Panc1 (cell line): ENCODE measurements at places on chromosomes 13 and 19.

GRCh38 chr13:52837850-52838249, 10.6 kb downstream of the PCDH8 start:
- no peak for DNase-seq

- DNase-seq: no peak
Measured at GRCh38 chr13:73061473-73061872, 2.7 kb downstream of the KLF5 start.

DNA sequence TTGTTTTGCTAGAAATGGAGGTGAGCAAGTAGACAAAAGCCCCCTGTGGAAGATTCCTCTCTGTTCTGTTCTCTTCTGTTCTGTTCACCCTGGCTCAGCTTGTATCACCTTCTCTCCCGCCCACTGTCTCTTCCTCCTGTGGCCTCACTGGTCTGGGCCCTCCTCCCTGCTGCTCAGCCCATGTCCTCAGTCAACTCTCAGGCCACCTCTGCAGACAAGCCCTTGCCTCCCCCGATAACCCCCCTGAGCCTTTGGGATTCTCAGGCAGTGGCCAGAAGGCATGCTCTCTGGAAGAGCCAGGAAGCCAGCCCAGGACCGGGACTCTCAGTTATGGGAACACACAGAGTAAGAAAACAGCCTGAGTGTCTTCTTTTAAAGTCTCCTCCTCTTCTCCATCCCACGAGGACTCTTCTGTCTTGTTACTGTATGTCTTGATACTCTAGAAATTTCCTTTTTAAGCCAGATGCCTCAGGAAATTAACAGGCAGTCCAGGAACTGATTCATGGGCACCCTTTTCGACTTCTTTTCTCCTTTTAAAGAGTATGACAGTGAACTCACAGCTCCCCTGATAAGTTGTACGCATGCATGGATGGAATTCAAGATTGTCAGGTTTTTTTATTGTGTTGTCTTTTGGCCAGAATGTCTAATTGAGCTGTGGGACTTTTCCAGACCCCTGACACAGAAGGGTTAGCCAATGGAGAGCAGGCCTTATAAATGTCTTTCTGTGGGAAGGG, 33.7 kb downstream of the SHISA2 start:
- no peak for DNase-seq

- DNase-seq: no peak
Measured at GRCh38 chr13:93409816-93410215, 183.2 kb downstream of the GPC6 start.
